Neuronal stem cell (in vitro differentiated cells): ENCODE measurements at places on chromosomes 16 and 17.

- H3K4me3 ChIP-seq, result no peak overlapping the region
- no peak for DNase-seq
- H3K27me3 ChIP-seq, result no peaks in the 10 kb centered on the region
Observed at GRCh38 chr17:47231334-47231733, 22.2 kb downstream of the MYL4 start.

DNA sequence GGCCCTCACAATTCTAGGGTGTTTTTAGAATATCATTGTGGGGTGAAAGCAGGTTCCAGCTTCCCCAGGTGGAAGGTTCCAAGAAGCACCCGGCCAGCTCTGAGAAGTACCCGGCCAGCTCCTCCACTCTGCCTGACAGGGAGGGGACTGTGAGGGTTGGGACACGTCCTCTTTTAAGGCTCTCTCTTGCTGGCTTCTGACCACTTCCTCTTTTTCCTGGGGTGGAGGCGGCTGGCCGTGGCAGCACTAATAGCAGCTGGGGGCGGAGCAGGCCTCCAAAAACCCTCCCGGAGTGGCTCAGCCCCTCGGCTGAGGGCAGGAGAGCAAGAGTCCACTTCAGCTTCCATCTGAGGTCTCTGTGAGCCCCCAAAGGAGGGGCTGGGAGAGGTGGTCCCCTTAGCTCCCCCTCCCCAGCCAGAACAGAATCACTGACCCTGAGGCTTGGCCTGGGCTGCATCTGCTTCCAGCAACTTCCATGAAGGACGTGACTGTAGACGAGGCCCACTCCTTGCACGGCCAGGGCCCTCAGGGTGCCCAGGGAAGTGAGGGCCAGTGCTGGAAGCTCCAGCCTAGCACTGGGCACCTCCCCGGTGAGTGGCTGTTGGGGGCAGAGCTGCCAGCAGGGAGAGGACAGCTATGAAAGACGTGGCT, 26.7 kb upstream of the PLCG2 start:
- no peak for DNase-seq
- no peaks in the 10 kb centered on the region for H3K27me3 ChIP-seq
- no peak overlapping the region for H3K27ac ChIP-seq
- no peaks in the 10 kb centered on the region for H3K4me1 ChIP-seq
- no peaks in the 10 kb centered on the region for H3K36me3 ChIP-seq

DNA sequence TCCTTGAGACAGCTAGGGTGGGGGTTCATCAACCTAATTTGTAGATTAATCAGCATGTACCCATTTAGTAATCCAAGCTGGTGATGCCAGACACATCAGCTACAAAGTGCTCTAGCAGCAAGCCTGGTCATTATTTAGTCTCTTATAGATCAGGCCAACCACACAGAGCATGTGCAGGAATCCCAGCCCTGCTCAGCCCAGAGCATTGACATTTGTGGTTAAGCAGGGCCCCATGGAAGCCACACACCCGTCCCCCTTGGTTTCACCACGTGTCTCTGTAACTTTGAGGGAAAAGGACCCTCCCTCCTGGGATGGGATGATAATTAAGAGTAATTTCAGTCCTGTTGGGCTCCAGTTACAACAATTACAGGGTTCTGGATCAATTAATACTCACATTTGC, 268.8 kb upstream of the RPL38 start:
- H3K27ac ChIP-seq, result no peak overlapping the region
- H3K4me1 ChIP-seq, result peaks cover 4% of the 10 kb centered on the region
- no peaks in the 10 kb centered on the region for H3K36me3 ChIP-seq

- H3K4me1 ChIP-seq, result no peaks in the 10 kb centered on the region
- no peak overlapping the region for H3K27ac ChIP-seq
- no peak overlapping the region for H3K4me3 ChIP-seq
- H3K36me3 ChIP-seq, result no peaks in the 10 kb centered on the region
- no peaks in the 10 kb centered on the region for H3K27me3 ChIP-seq
Observed at GRCh38 chr16:64926476-64926875, 195.4 kb downstream of the CDH11 start.
